ENCODE measurements at places on chromosomes 13 and 19. TPM values are rescaled to one million over a fixed set of nuclear protein-coding genes. Genes with fewer than 3 reads are reported as not detected.

GRCh38 chr19:36401475-36401874, 17.0 kb downstream of the ZFP82 start:
- no peaks in the 10 kb centered on the region for H3K4me1 ChIP-seq
- H3K27ac ChIP-seq, result no peak overlapping the region
- peaks cover 68% of the 10 kb centered on the region for H3K36me3 ChIP-seq
- no peak for DNase-seq

- H3K4me3 ChIP-seq, result no peak overlapping the region
- DNase-seq, result no peak
- no peaks in the 10 kb centered on the region for H3K4me1 ChIP-seq
- no peaks in the 10 kb centered on the region for H3K27me3 ChIP-seq
These were observed 476.2 kb upstream of the TSHZ3 start for GRCh38 chr19:31825134-31826094.

DNA sequence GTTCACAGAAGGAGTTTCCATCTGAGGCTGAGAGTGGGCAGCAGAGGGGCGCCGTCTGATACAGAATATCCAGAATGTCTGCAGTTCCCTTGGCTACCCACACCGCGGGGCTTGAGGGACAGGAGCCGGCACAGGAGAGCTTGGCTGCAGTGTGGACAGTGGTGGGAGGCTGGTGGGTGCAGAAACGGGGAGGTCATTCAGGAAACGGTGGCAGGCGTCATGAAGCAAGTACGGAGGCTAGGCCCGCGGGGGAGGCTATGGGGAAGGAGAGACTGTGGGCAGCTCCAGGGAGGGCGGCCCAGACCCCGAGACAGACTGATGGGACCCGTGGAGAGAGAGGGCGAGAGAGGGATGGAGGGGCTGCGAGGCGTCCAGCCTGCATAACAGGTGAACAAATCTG, 55.2 kb upstream of the UQCRFS1 start:
- H3K27me3 ChIP-seq, result peaks cover 28% of the 10 kb centered on the region
- no peak for DNase-seq
- H3K4me3 ChIP-seq, result no peak overlapping the region
- H3K36me3 ChIP-seq, result no peaks in the 10 kb centered on the region

- no peaks in the 10 kb centered on the region for H3K27me3 ChIP-seq
- H3K4me1 ChIP-seq, result no peaks in the 10 kb centered on the region
- no peak for DNase-seq
- H3K36me3 ChIP-seq, result peaks cover 1% of the 10 kb centered on the region
These were observed 92.6 kb upstream of the TMTC4 start for GRCh38 chr13:100767192-100767591.

GRCh38 chr19:32909257-32909656, 39.7 kb upstream of the SLC7A9 start:
- H3K27ac ChIP-seq, result no peak overlapping the region
- no peaks in the 10 kb centered on the region for H3K27me3 ChIP-seq

DNA sequence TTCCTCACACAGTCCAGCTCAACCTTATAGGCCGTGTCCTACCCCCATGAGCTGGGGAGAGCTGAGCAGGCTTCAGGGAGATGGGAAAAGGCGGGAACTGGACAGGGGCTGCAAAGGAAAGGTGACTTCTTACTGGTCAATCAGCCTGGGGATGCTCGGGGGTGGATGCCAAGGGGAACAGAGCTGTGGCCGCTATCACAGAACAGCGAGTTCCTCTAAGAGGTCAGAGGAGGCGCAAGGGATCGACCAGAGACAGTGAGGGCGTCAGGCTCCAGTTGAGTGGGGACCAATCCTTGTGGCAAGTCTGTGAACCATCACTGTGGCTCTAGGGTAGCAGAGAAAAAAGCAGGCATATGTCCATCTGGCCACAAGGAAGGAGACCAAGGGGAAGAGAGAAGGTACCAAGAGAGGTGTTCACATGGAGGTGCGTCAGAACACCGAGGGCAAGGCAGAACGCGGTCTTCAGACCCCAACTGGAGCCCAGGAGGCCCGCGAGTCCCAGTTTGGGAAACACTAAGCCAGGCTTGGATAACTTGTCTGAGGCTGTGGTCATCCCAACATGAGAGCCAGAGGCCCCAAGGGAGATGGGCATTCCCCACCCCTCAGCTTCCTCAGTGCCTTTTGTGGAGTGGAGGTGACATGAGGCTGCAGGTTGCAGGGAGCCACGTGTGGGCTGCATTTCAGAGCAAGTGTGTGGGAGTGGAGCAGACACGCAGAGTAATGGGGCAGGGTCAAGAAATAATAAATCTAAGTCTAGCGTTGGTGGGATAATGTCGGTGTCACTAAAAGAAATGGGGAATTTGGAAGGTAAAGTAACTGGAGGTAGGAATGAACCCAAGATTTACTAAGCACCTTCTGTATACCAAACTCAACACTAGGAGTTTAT, 3.9 kb downstream of the F10 start:
- no peak overlapping the region for H3K4me3 ChIP-seq
- peaks cover 27% of the 10 kb centered on the region for H3K27me3 ChIP-seq
- H3K27ac ChIP-seq, result no peak overlapping the region

DNA sequence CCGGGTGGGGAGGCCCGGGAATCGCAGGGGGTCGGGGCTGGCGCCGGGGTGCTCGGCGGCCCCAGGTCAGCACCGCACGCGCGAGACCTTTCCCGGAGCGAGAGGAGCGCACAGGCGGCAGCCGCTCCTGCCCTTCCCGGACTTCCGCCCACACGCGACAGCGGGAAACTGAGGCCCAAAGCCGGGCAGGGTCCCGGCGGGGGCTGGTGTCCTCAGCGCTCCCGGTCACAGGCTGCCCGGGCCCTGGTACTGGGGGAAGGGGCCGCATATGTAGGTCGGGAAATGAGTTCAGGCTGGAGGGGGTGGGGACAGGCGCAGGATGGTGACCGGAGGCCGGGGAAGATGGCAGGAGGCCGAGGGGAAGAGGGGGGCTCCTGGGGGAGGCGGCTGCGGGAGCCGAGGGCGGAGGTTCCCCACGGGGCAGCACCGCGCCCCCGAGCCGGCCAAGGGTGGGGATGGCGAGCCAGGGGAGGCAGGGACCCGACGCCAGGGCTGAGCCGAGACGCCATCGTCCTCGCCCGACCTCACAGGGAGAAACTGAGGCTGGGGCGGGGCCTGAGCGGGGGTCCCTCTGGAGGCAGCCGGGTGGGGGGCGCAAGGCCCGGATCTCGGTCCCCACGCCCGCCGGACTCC, 662 bp downstream of the CBARP start:
- no peak overlapping the region for H3K27ac ChIP-seq
- no peaks in the 10 kb centered on the region for H3K36me3 ChIP-seq
- peak overlapping the region; percentile 65 for H3K4me3 ChIP-seq

GRCh38 chr19:28456252-28456651, 756.7 kb downstream of the UQCRFS1 start:
- peaks cover 25% of the 10 kb centered on the region for H3K27me3 ChIP-seq
- no peak overlapping the region for H3K4me3 ChIP-seq
- no peaks in the 10 kb centered on the region for H3K36me3 ChIP-seq
- H3K27ac ChIP-seq, result no peak overlapping the region
- no peak for DNase-seq

GRCh38 chr19:45591004-45591637, 6.5 kb upstream of the OPA3 start:
- no peaks in the 10 kb centered on the region for H3K4me1 ChIP-seq
- peaks cover 5% of the 10 kb centered on the region for H3K27me3 ChIP-seq
- no peak overlapping the region for H3K27ac ChIP-seq
- no peak overlapping the region for H3K4me3 ChIP-seq
- no peaks in the 10 kb centered on the region for H3K36me3 ChIP-seq

DNA sequence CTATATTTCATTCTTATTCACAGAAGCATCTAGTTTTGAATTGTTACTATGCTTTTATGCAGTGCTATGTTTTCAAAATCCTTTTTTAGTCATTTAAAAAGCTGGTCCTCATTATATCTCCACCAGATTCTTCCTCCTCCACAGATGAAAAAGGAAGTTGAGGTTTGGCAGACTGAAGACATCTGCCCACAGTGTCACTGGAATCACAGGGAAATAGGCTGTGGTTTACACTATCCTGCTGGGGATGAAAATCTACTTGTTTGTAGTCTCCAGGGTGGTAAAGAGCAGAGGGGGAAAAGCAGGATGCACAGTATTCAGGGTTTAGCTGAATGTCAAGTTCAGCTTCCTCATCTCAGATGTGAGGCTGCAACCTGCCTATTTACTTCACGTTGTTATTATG, 351.2 kb downstream of the DNAJC15 start:
- no peak overlapping the region for H3K4me3 ChIP-seq
- H3K27me3 ChIP-seq, result peaks cover 3% of the 10 kb centered on the region
- peaks cover 22% of the 10 kb centered on the region for H3K4me1 ChIP-seq

GRCh38 chr13:113669231-113669754, 2.3 kb downstream of the GRK1 start:
- no peak overlapping the region for H3K27ac ChIP-seq
- H3K4me3 ChIP-seq, result no peak overlapping the region
- H3K4me1 ChIP-seq, result no peaks in the 10 kb centered on the region
- H3K27me3 ChIP-seq, result peaks cover 5% of the 10 kb centered on the region
- no peaks in the 10 kb centered on the region for H3K36me3 ChIP-seq
- DNase-seq, result no peak

DNA sequence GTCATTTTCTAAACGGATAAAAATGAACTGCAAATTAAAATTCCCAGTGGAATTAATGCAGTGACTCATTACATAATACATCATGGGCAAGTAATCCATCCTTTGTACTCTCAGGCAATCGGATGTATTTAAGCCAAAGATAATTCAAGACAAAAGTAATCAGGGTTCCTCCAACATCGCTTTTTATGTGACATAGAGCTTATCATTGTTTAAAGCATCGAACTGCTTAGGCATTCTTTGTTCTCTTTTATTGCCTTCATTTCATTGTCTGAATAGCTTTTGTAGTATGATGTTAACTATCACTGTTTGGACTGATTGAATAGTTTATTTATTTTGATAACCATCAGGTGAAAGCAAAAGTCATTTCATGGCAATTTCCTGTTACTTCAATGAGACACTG, 209.4 kb downstream of the ITGBL1 start:
- no peaks in the 10 kb centered on the region for H3K27me3 ChIP-seq
- H3K36me3 ChIP-seq, result peaks cover 6% of the 10 kb centered on the region
- peaks cover 38% of the 10 kb centered on the region for H3K4me1 ChIP-seq

GRCh38 chr13:100859861-100860260, 185.3 kb upstream of the TMTC4 start:
- peaks cover 4% of the 10 kb centered on the region for H3K4me1 ChIP-seq
- no peak overlapping the region for H3K27ac ChIP-seq
- DNase-seq, result no peak
- peaks cover 2% of the 10 kb centered on the region for H3K36me3 ChIP-seq
- no peak overlapping the region for H3K4me3 ChIP-seq

DNA sequence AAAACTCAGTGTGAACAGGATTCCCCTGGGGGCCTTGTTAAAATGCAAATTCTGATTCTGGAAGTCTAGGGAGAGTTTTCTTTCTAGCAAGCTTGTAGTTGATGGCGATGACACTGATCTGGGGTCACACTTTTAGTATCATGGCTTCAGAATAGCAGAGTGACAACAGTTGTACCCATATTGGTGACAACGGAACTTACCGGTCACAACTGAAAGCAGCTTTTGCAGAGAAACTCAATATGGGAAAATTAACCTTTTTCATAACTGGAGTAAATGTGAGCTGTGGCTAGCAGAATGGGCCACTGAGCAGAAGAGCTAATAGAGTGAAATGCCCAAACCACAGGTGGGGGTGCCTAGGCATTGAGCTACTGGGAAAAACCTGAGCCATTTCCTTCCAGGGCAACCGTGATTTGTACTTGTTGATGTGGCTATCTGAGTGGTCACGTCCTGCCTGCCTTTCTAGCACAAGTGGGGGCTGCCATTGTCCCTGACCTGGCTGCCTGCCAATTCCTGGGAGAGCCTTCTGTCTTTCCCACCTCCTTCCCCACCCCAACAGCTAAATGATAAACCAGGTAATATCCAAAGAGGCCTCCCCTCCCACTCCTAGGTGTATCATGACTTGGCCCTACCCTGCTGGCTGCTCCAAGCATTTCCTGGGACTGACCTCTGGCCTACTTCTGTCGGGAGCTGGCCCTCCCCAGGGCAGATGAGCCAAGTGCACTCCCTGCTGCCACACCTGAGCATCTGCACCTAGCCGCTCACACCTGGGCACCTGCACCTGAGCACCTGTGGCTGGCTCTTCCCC, 1.7 kb upstream of the SLC10A2 start:
- H3K27ac ChIP-seq, result no peak overlapping the region
- no peak overlapping the region for H3K4me3 ChIP-seq

Gene SIX5
- 33.0 TPM for total RNA-seq

Gene KCNK6
- 29.2 TPM for total RNA-seq

Gene VSTM2B
- total RNA-seq, result not detected

Data from chondrocyte (in vitro differentiated cells).